HFFc6 (cell line): ENCODE measurements at places on chromosomes 6 and 20. TPM values are rescaled to one million over a fixed set of nuclear protein-coding genes. Genes with fewer than 3 reads are reported as not detected.
A peak's percentile ranks its signal among the peaks of the same experiment; 100 is the strongest.

NXT1 gene
- 14.7 to 19.7 TPM (median 17.2 TPM) in 3 replicates for total RNA-seq

DXO gene
- 16.4 and 18.4 TPM in 2 replicates for total RNA-seq

GRCh38 chr6:89350281-89350966 is 2.1 kb downstream of the UBE2J1 start:
- DNase-seq: peak; percentile 2
- peak overlapping the region; percentile 93 for H3K27ac ChIP-seq
- peaks cover 65% of the 10 kb centered on the region for H3K4me1 ChIP-seq
- H3K36me3 ChIP-seq: peaks cover 6% of the 10 kb centered on the region; the same call in 1 of the 2 replicates
- peak overlapping the region; percentile 96 for H3K4me3 ChIP-seq
- no peaks in the 10 kb centered on the region for H3K27me3 ChIP-seq

DNA sequence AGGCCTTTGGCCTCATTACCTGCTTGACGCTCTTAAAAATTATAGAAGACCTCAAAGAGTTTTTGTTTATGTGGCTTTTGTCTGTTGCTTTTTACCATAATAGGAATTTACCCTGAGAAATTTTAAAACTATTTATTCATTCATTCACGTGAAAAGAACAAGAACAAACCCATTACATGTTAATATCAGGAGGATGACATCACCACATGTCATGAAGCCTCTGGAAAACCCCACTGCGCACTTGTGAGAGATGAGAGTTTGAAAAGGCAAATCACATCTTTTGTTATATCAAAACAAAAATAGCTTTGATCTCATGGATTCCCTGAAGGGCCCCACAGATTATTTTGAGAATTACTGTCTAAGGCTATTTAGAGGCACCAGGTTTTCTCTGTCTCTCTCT is 61.3 kb upstream of the EYA2 start:
- H3K27ac ChIP-seq: no peak overlapping the region
- H3K27me3 ChIP-seq: no peaks in the 10 kb centered on the region; the same call in 1 of the 2 replicates
- H3K4me3 ChIP-seq: no peak overlapping the region
- DNase-seq: no peak

DNA sequence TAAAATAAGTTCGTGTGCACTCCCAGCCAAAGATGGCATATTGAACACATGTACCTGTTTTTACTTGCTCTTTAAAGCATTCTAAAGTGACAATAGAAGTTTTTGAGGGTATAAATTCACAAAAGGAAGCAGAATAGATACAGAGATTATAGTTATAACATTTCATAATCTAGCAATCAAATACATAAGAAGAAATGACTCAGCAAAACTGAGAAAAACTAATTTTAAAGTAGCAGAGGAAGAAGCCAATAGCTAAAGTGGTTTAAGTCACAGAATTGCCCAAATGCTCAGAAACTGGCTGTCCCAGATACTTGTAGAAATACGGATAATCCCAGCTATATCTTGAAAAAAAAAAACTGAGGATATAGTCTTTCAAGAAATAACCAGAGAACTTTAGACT is 49.2 kb upstream of the TBC1D32 start:
- no peak for DNase-seq
- H3K4me3 ChIP-seq: no peak overlapping the region
- H3K4me1 ChIP-seq: no peaks in the 10 kb centered on the region
- no peaks in the 10 kb centered on the region for H3K36me3 ChIP-seq
- H3K27me3 ChIP-seq: peaks cover 3% of the 10 kb centered on the region
- no peak overlapping the region for H3K27ac ChIP-seq

APOBEC2 gene
- not detected in 3 replicates for total RNA-seq

DNA sequence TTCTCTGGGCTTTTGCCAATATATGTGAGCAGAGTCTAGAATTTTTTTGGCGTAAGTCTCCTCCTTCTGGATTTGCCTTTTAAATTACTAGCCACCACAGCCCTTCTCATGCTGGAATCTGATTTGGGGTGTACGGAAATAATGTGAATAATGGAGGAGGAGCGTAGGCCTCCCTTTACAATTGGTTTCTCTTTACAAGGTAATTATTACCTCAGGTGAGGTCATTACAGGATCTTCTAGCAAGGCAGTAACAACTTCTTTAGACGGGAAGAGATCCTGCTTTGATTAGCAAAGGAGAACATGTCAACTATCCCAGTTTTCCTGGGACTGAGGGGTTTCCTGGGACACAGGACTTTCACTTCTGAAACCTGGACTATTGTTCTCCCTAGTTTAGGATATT is 8.9 kb downstream of the RWDD2A start:
- H3K27ac ChIP-seq: no peak overlapping the region
- H3K27me3 ChIP-seq: no peaks in the 10 kb centered on the region
- H3K36me3 ChIP-seq: peaks cover 12% of the 10 kb centered on the region
- H3K4me1 ChIP-seq: peaks cover 38% of the 10 kb centered on the region

TTLL9 gene
- total RNA-seq: not detected in 3 replicates

- H3K4me1 ChIP-seq: no peaks in the 10 kb centered on the region
- no peaks in the 10 kb centered on the region for H3K27me3 ChIP-seq
- no peaks in the 10 kb centered on the region for H3K36me3 ChIP-seq
Observed at GRCh38 chr6:69012876-69013275, 377.8 kb downstream of the ADGRB3 start.

- H3K4me3 ChIP-seq: no peak overlapping the region
- no peak overlapping the region for H3K27ac ChIP-seq
- H3K36me3 ChIP-seq: peaks cover 36% of the 10 kb centered on the region
- H3K4me1 ChIP-seq: peaks cover 17% of the 10 kb centered on the region
- H3K27me3 ChIP-seq: no peaks in the 10 kb centered on the region; the same call in none of the 2 replicates
- no peak for DNase-seq
Observed at GRCh38 chr6:157905590-157906342, 75.9 kb upstream of the SYNJ2 start.

DNA sequence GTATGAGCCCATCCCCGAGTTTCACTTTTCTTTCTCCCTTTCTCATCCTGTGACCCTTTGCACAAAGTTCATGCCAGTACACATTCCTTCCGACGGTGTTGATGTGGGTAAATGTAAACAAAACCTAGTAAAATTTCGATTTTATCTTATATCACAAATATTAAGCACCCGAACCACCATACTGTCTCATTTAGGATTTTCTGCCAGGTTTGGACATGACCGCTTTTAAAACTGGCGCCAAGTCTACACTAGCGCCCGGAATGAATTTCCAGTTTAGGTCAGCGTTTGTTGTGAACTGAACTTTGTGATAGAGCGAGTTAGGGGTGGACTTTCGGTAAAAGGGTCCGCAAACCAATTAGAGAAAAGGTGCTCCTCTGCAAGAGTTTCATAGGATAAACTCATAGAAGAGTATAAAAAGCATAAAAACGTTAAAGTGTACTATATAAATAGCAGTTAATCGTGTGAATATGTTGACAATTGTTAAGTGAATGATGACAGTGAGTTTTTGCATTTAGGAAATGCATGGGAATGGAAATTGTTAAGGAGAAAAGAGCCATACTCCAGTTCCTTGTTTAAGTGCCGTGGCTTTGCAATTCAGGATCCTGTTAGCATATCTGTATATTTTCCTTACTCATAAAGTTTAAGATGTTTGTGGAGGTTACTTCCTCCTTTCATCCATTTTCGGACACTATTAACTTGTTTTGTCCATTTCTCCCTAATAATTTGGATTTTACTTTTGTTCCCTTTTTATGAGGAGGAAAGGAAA is 937 bp downstream of the AKAP7 start:
- peaks cover 22% of the 10 kb centered on the region for H3K4me1 ChIP-seq
- H3K27me3 ChIP-seq: peaks cover 1% of the 10 kb centered on the region; the same call in 1 of the 2 replicates
- H3K27ac ChIP-seq: peak overlapping the region; percentile 87
- no peaks in the 10 kb centered on the region for H3K36me3 ChIP-seq
- peak overlapping the region; percentile 92 for H3K4me3 ChIP-seq

GRCh38 chr6:89977808-89978748 is 83.8 kb downstream of the GJA10 start:
- DNase-seq: no peak
- peaks cover 4% of the 10 kb centered on the region for H3K27me3 ChIP-seq
- no peaks in the 10 kb centered on the region for H3K4me1 ChIP-seq
- no peaks in the 10 kb centered on the region for H3K36me3 ChIP-seq
- no peak overlapping the region for H3K27ac ChIP-seq

DNA sequence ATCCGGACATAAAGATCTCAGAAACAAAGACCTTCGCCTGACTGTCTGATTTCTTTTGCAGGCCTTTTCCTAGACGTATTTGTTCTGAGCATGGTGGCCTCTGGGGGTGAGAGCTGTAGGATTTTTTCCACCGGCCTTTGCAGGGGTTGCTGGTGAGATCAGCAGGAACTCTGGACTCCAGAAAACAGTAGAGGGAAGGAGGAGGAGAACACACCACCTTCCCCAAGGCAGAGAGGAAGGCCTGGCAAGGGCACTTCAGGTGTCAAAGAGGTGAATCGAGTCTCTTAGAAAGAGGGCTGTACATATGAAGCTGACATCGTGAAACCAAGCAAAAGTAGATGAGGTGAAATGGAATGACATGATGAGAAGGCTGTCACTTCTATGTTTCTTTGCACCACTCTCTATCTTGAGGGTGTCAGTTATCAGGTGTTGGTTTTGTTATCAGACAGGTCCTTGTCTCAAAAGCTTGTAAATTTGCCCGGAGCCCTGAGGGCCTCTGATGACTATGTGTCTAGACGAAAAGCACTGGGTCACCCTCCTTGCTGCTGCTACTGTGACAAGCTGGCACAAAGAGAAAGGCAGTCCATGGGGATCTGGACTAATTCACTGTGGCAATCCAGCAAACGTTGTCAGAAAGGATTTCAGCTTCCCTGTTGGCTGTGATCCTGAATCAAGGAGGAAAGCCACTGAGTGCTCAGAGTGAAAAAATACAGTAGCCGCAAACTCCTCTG is 91.3 kb upstream of the MAP3K7 start:
- H3K4me1 ChIP-seq: no peaks in the 10 kb centered on the region
- H3K27ac ChIP-seq: no peak overlapping the region
- H3K27me3 ChIP-seq: peaks cover 1% of the 10 kb centered on the region; the same call in 1 of the 2 replicates
- DNase-seq: no peak
- H3K4me3 ChIP-seq: no peak overlapping the region

CD109 gene
- total RNA-seq: 32.7 to 50.7 TPM (median 35.9 TPM) in 3 replicates

DNA sequence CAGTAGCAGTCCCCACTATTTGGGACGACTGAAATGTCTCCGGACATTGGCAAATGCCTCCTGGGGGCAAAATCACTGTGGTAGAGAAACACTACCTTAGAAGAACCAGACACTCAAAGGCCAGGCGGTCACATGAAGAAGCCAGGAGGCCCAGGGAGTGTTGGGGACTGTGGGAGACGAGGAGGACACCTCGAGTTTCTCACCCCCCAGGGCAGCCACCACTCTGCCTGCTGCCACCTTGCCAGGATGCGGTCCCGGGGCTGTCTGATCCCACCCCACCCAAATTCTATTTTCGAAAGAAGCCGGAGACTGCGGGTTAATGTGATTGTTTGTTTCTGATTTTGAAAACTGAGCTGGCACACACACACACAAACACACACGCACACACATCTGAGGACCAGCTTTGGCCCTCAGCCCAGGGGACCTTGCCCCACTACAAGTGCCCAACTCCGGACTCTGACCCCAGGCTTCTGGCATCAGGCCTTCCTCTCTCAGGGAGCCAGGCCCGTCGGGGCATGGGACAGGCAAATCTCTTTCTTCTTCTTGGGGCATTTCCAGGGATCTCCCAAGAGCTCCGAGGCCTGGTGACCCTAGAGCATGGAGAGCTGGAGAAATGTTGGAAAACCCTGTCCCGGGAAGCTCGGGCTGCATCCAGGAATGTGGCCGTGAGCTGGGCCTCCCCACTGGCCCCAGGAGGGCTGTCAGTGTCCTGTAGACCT is 187.5 kb upstream of the PMEPA1 start:
- H3K36me3 ChIP-seq: no peaks in the 10 kb centered on the region
- H3K27me3 ChIP-seq: peaks cover 64% of the 10 kb centered on the region
- no peak overlapping the region for H3K4me3 ChIP-seq
- H3K4me1 ChIP-seq: peaks cover 23% of the 10 kb centered on the region
- DNase-seq: no peak
- H3K27ac ChIP-seq: no peak overlapping the region

EDN3 gene
- not detected in 3 replicates for total RNA-seq

DNA sequence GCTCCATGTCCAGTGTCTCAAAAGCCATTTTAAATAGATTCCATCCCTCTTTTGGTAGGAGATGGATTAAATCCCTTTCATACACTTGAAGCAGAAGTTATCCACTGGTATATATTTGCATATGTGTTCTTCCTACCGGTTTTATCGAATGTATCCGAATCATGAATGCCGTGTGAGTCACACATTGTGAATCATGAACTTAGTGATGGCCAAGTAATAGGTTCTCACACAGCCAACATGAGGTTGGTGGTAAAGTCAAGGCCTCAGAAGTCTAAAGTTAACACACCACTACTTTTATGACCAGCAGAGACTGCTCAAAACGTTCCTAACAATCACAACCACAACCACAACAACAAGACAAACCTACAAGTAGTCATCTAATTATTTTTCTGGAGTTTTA is 345.5 kb downstream of the THBS2 start:
- H3K4me1 ChIP-seq: peaks cover 17% of the 10 kb centered on the region
- H3K36me3 ChIP-seq: no peaks in the 10 kb centered on the region
- peaks cover 6% of the 10 kb centered on the region for H3K27me3 ChIP-seq
- H3K4me3 ChIP-seq: no peak overlapping the region
- DNase-seq: peak; percentile 58

ZKSCAN8 gene
- total RNA-seq: 13.4 and 13.7 TPM in 2 replicates

TMC2 gene
- total RNA-seq: not detected in 3 replicates

VWA7 gene
- 0.23 to 0.84 TPM (median 0.66 TPM) in 3 replicates for total RNA-seq

- no peak for DNase-seq
- peaks cover 24% of the 10 kb centered on the region for H3K36me3 ChIP-seq
- peaks cover 63% of the 10 kb centered on the region for H3K4me1 ChIP-seq
Observed at GRCh38 chr6:150857945-150858308, 7.6 kb upstream of the MTHFD1L start.

BPI gene
- not detected in 3 replicates for total RNA-seq

DNA sequence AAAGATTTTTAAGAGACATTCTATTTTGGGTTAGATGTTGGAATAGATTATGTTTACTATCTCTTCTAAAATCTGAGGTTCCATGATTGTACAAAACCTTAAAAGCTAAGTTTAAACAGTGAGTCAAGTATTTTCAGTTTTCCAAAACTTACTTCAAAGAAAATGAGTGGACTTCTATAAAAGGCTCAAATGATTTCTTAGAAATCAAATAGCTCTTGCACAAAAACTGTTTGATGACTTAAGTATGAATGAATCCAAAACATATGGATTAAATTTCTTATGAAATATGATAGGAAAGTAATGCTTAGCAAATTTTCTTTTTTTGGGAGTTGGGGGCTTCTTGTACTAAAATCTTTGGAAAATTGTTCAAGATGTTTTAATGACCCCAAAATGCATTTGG is 837.3 kb upstream of the SLC35B3 start:
- no peak overlapping the region for H3K27ac ChIP-seq
- H3K27me3 ChIP-seq: no peaks in the 10 kb centered on the region
- H3K36me3 ChIP-seq: no peaks in the 10 kb centered on the region
- no peak for DNase-seq

DNA sequence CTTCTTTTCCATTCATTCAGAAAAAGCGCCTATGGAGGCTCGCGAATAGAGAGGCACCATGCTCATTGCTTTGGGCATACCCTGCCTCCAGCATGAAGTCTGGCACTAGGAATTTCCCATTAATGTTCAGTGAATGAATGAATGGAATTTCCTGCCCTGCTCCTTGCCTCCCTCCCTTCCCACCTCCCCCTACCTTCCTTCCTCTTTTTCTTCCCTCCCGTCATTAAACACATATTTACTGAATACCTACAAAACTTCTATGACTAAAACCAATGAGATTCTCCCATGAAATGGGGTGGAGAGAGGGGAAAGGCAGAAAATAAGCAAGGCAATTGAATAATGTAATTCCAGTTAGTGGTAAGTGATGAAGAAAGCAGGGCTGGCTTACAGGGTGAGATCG is 213.8 kb upstream of the AGPAT4 start:
- H3K36me3 ChIP-seq: no peaks in the 10 kb centered on the region
- H3K4me1 ChIP-seq: no peaks in the 10 kb centered on the region
- H3K27me3 ChIP-seq: no peaks in the 10 kb centered on the region
- H3K4me3 ChIP-seq: no peak overlapping the region
- DNase-seq: no peak
